ENCODE measurements at places on chromosomes 2 and 18.

DNA sequence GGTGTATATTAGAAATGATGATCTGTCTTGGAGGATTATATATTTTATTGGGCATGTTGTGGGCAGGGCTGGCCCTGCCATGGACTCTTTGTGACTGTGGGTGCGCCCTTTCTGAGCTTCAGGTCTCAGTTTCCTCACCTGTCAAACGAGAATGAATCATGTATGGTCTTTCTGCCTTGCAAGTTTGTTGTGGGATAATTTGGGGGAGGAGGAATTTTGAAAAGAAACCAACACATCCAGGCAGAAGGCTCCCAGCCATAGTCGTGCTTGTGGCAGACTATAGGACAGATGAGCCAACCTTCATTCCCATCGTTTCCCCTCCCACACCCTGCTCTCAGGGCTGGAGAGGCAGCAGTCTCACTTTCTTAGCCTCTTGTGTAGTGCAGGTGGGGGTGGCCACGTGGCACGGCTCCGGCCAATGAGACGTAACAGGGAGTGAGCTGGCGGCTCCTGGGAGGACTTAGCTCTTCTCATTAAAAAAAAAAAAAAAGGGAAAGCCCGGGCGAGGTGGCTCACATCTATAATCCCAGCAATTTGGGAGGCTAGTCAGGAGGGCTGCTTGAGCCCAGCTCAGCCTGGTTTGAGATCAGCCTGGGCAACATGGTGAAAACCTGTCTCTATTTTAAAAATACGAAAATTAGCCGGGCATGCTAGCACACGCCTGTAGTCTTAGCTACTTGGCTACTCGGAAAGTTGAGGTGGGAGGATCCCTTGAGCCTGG, 63.1 kb downstream of the RHOB start:
- no peak for DNase-seq

- DNase-seq = no peak
Measured at GRCh38 chr2:26246818-26247217, 2.1 kb downstream of the HADHB start.

DNA sequence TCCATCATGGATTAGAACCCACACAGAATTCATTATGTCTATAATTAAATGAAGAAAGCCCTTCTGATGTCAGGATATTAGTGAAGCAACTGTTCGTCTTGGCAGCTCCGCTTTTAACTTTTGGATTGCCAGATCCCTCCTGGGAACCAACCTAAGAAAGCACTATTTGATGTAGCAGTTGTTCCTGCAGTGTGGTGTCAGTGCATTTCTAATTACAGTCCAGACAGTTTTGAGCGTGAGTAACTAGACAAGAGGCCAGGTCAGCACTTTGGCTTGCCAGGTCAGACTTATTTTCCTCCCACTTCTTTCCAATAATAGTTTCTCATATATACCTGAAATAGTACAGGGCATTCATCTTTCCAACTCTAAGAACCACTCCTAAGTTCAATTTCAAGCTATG, 13.8 kb downstream of the NRXN1 start:
- no peak for DNase-seq

DNA sequence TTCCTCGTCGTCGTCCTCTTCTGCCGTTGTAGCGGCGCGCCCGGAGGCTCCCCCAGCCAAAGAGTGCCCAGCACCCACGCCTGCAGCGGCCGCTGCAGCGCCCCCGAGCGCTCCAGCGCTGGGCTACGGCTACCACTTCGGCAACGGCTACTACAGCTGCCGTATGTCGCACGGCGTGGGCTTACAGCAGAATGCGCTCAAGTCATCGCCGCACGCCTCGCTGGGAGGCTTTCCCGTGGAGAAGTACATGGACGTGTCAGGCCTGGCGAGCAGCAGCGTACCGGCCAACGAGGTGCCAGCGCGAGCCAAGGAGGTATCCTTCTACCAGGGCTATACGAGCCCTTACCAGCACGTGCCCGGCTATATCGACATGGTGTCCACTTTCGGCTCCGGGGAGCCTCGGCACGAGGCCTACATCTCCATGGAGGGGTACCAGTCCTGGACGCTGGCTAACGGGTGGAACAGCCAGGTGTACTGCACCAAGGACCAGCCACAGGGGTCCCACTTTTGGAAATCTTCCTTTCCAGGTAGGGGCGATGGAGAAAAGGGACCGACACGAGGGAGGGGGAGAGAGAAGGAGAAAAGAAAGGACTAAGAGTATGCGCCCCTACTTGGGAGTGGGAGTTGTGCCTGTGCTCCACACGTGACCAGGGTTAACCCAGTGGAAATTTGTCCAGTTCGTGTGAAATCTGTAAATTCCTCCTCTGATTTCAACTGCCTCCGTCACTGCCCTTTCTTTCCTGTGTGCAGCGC, 800 bp downstream of the HOXD13 start:
- DNase-seq = no peak

GRCh38 chr18:13461469-13461868, 242.9 kb downstream of the LDLRAD4 start:
- no peak for DNase-seq

- no peak for DNase-seq
Measured at GRCh38 chr18:10169814-10170213, 256.0 kb downstream of the VAPA start.

DNA sequence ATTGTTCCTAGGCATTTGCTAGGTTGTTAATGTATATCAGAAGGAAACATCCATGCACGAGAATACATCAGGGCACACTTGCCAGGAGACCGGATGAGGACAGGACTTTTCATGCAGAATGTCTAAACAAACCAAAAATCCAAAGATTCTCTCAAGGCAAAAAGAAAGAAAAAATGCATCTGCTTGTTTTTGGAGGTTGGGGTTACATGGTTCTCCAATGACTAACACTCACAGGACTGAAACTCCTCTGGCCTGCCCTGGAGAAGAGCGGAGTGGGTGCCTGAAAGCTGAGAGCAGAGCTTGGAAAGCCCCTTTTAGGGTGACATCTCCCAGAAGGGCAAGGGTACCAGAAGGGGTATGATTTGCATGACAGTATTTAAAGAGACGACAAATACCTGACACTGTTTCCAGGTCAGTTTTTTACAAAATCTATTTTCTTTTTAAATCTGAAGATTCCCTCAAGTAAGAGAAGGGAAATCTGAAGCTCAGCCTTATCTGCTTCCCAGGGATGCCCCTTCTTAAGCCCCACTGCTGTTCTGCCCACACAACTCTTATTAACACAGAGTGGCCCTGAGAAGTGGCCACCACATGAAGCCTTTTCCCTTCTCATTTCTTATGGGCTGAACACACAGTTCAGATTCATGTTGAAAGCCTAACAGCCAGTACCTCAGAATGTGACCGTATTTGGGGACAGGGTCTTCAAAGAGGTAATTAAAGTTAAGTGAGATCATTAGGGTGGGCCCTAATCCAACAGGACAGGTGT, 216.4 kb downstream of the STK39 start:
- DNase-seq = no peak

GRCh38 chr2:238128061-238128440, 10.4 kb upstream of the KLHL30 start:
- DNase-seq = no peak

DNA sequence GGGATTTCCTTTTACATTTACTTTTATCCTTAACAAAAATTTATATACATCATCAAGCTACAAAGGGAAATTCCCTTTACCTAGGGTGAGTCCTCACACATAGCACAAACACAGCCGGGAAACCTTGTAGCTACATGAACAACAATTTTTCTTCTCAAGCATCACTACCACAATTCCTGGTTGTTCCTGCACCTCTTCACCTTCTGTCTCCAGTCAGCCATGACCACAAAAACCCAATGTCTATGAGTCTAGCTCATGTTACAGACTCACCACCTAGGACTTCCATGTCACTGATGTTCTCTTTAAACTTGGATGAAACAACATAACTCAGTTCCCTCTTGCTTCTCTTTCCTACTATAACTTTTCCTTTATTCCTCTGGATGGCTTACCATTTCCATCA, 460.4 kb downstream of the MBD2 start:
- DNase-seq = no peak

DNA sequence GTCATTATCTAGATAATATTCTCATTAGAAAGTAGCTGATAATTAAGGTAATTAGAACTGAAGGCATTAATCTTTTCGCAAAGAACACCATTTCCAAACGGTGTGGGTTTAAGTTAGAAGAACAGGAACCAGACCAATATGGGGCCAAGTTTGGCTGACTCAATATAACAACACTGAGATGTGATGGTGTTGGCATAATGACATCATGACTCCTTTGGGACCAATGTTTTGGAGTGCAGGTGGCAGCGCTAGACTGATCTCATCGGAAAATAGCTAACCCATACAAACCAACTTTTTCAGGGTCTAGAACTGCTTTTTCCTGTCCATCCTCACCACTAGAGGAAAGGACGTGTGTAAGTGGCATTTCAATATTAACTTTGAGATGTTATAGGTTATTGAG, 1171.7 kb upstream of the ZEB2 start:
- DNase-seq = no peak

- no peak for DNase-seq
Measured at GRCh38 chr18:34729740-34730355, 19.8 kb downstream of the DTNA start.

GRCh38 chr2:20447437-20448245, 767 bp downstream of the RHOB start:
- DNase-seq = no peak

- no peak for DNase-seq
Measured at GRCh38 chr2:36834731-36835524, 131.4 kb downstream of the STRN start.

DNA sequence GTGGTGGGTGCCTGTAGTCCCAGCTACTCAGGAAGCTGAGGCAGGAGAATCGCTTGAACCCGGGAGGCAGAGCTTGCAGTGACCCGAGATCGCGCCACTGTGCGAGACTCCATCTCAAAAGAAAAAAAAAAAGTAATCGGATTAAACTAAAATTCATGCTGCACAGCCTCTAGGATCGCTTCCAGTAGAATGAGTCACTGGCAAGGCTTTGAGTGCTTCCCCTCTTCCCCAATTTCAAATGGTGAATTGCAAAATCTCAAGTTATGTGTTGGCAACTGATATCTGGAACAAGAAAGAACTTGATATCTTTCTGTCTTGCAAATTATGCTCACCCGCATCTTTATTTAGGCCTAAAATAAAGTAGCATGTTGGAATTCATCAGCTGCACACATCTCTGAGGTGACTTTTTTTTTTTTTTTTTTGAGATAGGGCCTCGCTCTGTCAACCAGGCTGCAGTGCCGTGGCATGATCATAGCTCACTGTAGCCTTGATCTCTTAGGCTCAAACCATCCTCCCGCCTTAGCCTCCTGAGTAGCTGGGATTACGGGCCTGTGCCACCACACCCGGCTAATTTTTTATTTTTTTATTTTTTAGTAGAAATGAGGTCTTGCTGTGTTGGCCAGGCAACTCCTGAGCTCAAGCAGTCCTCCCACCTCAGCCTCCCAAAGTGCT, 12.7 kb downstream of the TTC39C start:
- no peak for DNase-seq

- DNase-seq = no peak
Measured at GRCh38 chr18:25469489-25469888, 117.5 kb upstream of the ZNF521 start.

DNA sequence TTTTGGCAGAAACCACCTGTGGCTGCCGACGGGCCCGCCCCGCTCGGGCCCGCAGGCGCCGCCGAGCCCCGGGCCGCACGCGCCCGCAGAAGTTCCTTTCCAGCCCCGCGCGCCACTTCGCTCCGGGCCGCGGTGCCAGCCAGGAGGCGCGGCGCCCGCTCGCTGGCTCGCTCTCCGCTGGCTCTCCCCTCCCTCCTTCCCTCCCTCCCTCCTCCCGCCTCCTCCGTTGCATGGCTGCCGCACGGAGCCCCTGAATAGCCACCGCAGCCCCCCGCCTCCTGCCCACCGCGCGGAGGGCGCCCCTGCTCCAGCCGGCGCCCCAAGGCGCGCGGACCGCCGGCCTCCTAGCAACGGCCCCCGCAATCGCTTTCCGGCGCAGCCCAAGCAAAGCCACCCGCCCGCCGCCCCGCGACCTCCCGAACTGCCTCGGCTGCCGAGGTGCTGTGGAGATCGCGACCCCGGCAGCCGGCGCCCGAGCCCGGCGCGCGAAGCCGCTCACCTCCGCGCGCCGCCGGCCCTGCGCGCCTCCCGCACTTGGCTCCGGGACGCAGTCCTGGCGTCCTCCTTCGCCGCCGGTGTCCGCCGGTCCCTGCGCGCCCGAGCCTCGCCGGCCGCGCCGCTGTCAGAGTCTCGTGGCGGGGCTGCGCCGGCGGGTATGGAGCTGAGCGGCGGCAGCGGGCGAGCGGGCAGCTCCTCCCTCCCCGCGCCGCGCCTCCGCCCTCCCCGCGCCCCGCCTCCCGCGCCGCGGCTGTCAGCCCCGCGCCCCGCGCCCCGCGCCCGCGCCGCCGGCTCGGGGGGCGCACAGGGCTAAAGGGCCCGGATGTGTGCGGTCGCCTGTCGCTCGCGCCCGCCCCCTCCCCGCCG, at the start of gene ZBTB7C:
Gene ZBTB7C (minus strand): TSS at position 657 of the 864 bp plus-strand sequence.
- no peak for DNase-seq

DNA sequence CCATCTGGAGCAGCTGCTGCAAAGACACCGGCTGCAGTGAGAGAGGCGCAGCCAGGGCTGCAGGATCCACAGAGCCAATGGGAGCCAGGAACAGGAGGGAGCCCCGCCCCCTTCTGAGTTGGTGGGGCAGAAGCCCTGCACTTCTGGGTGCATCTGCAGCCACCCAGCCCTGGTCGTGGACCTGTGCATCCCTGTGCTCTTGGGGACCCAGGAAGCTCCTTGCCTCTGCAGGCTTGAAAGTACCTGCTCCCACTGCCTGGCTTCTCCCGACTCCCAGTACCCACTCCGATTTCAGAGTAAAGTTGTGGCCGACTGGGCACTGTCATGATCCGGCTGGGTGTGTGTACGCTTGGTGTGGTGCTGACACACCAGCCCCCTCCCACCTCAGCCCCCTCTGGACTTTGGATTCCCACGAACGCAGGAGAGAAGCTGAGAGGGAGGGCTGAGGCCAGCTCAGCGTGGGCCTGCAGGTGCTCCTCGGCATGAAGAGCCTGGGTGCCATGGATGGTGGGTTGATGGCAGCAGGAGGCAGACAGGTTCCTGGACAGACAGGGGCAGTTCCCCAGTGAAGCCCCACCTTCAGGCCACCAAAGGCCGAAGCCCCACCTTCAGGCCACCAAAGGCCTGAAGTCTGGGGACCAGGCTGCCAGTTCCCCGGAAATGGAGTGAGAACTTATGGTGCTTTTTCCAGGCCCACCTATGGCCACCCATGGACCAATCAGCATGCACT, 34.9 kb downstream of the LRRTM4 start:
- no peak for DNase-seq

DNA sequence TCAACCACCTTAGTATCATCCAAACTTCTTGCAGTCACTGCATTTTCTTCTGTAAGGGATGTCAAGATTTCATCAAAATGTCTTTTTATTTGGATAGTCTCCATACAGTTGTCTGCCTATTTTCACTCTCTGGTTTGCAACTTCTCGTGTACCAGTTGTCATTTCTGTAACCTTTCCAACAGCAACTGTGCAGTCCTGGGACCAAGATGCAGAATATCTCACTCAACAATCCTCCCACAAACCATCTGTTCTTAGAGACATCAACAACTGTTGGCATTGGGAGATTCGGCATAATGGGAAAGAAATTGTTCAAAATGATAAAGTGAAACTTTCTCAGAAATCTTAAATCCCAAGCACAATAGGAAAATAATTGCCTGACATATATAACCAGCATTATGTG, 933.6 kb upstream of the SLC39A10 start:
- no peak for DNase-seq

- DNase-seq = no peak
Measured at GRCh38 chr2:101752716-101753616, 55.5 kb downstream of the MAP4K4 start.

Measured in CD4-positive, alpha-beta T cell treated with Interleukin-6 at 100 ng/mL for 8 hours (primary cell).